NCI-H774 (cell line): ENCODE measurements at places on chromosomes 6 and 20.
A peak's percentile ranks its signal among the peaks of the same experiment; 100 is the strongest.

- DNase-seq, result no peak
These were observed 5.4 kb upstream of the PRDM1 start for GRCh38 chr6:106080763-106081095.

DNA sequence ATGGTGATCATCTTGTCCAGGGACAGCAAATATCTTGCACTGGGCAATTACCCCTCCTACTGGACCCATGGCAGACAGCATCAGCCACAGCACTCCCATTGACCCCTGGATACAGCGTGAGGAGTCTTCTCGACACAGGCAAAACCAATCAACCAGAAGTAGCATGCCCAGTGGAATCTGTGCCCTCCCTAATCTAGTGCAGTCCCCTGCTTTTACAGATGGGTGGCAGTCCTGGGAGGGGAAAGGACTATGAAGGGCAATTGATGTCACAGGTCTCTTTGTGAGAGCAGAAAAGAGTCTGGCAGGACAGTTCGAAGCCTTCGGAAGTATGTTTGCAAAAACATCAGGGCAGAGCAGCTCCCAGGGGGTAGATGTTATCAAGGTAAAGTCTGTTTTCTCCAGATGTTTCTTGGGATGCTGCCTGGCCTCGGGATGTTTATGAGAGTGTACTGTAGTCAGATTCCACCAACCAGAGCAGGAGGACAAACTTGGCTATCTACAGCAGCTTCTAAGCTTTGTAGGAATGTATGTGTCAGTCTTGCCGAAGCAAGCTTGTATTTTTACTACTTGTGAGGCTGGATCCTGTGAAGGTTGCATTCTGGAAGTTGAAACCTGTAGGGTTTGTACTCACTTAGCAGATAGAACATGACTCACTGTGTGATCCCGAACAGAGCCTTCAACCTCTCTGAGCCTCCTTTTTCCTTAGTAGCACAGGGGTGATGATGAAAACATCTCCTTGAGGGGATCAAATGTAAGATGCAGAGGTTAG, 63.0 kb upstream of the MYL9 start:
- DNase-seq, result no peak

- DNase-seq, result no peak
These were observed 583.8 kb upstream of the ARID1B start for GRCh38 chr6:156193381-156193780.

DNA sequence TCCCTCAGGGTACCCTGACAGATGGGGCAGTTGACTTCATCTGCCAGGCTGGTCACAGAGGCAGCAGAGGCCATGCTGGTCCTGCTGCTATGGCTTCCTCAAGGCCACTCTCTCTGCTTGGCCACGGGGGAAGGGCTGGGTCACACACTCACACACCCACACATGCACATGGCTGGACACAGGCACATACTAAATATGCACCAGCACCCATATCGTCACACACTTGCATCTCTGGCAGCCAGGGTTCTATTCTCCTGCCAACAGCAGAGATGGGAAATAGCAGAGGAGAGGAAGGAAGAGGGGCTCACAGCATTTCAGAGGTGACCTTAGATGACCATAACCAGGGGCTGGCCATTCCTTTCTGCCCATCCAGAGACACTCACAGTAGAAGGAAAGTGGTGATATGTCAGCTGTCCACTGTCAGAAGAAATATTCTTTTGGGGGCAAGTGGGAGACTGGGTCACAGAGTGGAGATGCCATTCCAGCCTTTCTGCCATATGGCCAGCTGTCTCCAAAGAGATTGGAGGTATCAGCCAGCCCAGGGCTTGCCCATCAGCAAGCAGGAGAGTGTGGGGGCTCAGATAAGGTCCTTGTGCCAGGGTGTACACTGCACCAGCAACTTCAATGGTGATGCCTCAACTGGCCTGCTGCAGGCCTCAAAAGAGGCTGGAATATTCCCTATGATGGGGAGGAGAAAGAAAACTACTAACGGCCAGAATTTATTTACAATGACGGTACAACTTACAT, at the start of gene TRIM10:
TRIM10 (minus strand) TSS at position 427 of the 747 bp plus-strand sequence; CDS start at position 74, 353 bp downstream.
- no peak for DNase-seq

DNA sequence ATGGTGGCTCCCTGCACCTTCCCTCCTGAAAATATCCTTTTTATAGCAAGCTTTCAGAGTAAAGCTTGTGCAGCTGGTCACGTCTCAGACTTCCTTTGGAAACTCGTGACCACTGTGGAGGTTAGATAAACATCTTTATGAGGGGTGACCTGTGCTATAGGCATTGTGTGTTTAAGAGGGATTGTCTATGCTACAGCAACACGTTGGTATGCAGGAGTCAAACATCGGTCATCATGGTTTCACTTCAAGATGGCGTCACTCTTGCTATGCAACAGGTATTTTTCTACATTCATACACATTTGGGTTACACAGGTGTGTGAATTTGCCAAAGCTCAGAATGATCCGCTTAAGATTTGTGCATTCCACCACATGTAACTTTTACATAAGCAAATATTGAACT, 14.6 kb upstream of the BLCAP start:
- no peak for DNase-seq

DNA sequence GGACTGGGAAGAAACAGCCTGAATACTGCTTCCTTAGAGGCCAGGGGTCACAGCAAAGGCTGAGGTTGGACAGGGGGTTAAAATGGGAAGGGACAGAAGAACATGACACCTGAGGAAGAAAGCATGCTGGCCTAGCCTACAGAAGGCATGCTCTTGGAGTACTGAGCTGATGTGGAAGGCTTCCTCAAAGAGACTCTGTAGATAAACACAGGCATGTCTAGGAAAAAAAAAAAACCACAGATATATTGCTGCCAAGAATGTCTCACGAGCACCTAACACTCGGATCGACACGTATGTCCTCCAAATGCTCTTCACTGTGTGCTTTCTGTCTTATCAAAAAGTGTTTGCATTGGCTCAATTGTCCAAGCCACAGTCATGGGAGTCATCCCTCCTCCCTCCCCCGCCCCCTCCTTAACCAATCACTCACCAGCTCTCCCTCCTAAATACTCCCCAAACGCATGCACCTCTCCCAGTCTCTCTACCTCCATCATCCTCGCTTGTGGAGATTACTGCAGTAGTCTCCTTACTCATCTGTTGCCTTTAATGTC, 101.1 kb upstream of the LRFN2 start:
- DNase-seq, result no peak

- no peak for DNase-seq
These were observed 604.0 kb upstream of the ADGRB3 start for GRCh38 chr6:68031054-68031453.

DNA sequence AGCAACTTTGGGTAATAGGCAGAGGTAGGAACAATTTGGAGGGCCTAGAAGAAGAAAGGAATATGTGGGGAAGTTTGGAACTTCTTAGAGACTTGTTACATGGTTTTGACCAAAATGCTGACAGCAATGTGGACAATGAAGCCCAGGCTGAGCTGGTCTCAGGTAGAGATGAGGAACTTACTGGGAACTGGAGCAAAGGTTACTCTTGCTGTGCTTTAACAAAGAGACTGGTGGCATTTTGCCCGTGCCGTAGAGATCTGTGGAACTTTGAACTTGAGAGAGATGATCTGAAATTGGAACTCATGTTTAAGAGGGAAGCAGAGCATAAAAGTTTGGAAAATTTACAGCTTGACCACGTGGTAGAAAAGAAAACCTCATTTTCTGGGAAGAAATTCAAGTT, 28.3 kb upstream of the TMEM200A start:
- DNase-seq, result no peak

DNA sequence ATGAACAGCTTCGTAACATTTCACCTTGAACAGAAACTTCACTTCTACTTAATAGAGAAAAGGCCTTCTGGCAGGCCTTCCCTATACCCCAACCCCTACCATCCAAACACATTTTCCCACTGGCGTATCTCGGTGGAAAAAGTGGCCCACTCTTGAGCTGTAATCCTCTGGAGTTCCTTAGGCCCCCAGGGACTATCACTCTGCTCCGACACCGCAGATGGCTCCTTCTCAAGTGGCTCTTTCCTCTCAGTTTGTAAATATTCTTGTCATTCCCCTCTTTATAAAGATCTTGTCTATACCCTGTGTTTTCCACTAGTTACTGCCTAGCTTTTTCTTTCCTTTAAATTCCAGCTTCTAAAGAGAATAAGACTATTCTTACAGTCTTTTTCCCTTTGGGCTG, 108.7 kb downstream of the MYB start:
- DNase-seq, result no peak

DNA sequence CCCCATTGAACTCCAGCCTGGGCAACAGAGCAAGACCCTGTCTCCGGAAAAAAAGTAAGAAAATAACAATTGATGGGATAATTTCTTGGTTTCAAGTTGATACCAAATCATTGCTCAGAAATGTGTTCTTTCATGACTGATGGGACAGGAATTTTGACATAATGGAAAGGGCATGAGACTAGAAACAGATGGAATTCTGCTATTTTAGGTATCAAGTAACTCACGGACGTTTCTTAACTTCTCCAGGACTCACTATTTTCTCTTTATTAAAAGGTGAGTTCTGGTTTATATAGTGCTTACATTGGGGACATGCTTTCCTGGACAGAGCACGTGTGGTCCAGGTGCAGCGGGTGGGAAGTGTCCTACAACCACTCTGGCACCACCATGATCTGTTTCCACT, 6.0 kb upstream of the DSP start:
- DNase-seq, result no peak

DNA sequence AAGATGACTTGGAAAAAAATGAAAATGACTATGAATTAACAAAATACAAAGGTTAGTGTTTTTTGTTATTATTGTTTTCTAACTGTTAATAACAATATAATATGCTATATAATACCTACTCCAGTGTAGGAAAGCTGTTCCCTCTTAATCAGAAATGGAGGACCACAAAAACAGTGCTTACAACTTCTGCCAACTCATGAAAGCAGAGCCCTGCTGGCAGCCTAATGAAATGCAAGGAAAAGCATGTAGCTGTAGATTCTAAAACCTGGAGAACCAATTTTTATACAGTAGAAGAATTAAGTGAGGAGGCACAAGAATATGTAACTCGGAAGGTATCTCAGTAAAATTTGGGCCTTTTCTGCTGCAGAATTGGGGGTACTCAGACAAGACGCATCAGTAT, 29.4 kb downstream of the PHIP start:
- no peak for DNase-seq

DNA sequence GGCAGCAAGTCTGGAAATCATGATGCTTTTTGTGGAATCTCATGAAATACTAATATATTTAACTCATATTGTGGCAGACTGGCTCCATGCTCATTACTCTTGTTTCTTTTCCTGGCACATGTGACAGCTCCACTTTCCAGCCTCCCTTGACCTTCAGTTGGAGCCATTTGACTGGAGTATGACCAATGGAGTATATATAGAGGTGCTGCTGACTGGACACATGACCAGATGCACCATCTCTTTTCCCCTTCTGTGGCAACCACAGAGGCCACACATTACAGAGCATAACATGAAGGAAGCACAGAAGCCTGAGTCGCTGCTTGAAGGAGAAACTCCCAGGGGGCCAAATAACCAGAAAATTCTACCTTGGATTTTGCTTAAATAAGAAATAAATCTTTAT, 77.4 kb downstream of the MKKS start:
- DNase-seq, result no peak

DNA sequence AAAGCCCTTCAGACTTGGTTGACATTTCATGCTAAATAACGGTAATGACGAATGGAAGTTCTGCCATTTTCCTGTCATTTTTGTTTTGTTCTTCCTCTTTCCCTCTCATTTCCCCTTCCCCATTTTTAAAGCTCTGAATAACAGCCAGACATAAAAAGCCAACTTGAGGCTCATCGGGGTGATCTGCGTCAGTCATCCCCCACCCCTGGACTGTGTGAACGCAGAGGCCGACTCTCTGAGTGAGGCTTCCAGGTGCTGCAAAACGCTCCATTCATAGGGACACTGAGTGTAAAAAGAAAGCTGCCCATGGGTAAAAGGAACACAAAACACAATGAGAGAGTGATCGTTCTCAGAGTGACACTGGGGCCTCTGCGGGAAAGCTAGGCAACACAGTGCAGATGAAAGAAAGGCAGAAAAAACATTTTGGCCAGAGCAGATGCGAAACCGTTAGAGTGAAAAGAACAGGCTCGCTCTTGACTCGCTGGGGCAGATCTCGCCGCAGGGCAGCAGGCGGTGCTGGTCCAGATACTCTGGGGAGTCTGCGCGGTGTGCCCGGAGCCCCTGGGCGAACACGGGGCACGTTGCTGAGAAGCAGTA, 684.8 kb downstream of the QKI start:
- DNase-seq, result no peak

- DNase-seq, result no peak
These were observed 218.1 kb upstream of the SOX4 start for GRCh38 chr6:21375151-21376116.

- no peak for DNase-seq
These were observed 48.5 kb downstream of the SLC22A1 start for GRCh38 chr6:160170018-160170680.

DNA sequence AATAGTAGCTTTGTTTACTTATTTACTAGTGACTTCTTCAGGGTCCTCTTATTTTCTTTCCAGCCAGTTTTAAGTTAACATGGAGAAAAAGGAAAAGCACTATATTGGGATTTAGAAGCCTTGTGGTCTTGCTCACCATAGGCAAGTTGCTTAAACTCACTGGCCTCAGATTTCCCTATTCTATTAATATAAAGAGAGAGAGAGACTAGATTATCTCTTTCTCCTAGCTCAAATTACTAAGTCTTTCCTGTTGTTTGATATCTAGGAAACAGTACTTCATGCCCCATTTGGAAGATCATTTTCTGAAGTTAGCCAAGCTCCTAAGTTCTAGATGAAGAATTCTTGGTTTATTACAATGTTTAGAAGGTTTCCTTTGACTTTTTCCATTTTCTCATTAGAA, 32.5 kb downstream of the CTNNBL1 start:
- DNase-seq, result no peak

GRCh38 chr20:62651285-62652021, 9.2 kb downstream of the SLCO4A1 start:
- no peak for DNase-seq

DNA sequence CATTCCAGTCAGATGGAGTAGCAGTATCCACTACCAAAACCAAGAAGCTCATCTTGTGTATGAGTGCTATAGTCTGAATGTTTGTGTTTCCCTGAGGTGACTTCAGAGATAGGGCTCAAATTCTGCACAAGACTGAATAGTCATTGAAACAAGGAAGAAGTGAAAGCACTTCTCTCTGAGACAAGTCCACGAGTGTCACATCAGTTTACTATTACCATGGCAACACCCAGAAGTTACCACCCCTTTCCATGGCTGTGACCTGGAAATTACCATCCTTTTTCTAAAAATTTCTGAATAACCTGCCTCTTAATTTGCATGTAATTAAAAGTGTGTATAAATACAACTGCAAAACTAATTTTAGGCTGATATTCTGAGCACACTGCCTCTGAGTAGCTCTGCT, 682.1 kb upstream of the ADGRB3 start:
- no peak for DNase-seq

GRCh38 chr6:52016915-52017748, 70.3 kb downstream of the PKHD1 start:
- DNase-seq, result peak; percentile 49
